ENCODE measurements at places on chromosomes 3 and 15.

GRCh38 chr15:81133782-81134461 lies at the start of gene CFAP161:
TSS of gene CFAP161 (plus strand) at chr15:81134270. CDS start at chr15:81134330, 60 bp downstream.
- no peak for DNase-seq

DNA sequence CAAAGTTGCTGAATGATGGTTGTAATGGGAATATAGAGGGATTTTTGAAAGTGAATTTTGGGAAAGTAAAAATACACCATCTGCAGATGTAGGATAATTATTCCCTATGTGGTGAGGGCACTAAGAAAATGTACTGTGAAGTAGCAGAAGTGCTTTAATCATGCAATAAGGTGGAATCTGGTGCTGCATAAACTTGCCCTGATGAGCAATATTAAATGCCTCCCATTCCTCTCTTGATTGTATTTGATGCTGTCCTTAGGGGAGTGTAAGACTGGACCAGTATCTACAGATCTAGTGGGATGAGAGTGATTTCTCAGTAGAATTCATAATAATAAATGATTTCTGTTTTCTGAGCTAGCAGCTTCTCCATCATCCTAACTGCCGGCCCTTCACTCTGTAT lies 47.7 kb upstream of the ATP2C1 start:
- no peak for DNase-seq

GRCh38 chr3:69510481-69511030 lies 124.7 kb upstream of the FRMD4B start:
- DNase-seq = no peak

DNA sequence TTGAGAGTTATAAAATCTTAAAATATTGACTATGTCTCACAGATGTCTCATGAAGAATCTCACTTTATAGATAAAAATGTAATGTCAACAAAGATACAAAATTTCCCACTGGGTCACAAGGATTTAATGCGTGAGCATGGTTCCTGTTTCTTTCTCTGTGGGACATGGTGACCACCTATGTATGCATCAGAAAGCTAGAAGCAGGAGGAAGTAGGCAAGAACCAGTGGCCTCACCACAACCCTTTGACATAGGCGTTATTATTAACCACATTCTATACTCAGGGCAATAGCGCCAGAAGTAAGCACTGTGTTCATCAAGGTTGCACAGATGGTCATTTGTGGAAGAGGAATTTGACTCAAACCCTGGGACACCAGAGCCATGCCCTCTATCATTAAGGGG lies 11.7 kb upstream of the ADAMTS17 start:
- no peak for DNase-seq

DNA sequence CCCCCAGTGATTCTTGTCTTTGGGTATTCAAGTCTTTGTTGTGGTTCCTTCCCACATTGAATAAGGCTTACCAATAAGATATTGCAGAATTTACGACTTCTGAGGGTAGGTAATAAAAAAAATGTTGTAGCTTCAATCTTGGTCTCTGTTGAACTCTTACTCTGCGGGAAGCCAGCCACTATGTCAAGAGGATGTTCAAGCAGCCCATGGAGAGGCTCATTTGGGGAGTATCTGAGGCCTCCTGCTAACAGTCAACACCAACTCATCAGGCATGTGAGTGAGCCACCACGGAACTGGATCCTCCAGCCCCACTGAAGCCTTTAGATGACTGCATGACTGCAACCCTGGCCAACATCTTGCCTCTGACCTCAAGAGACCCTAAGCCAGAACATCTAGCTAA lies 3.2 kb upstream of the TBC1D23 start:
- DNase-seq = no peak
